Hematopoietic multipotent progenitor cell (in vitro differentiated cells): ENCODE measurements at places on chromosomes 12 and 14.
A peak's percentile ranks its signal among the peaks of the same experiment; 100 is the strongest.

- DNase-seq: peak; percentile 36
Observed at GRCh38 chr14:60311417-60311816, 62.4 kb downstream of the PPM1A start.

- DNase-seq: no peak
Observed at GRCh38 chr12:92138626-92139025, 7.0 kb downstream of the BTG1 start.

DNA sequence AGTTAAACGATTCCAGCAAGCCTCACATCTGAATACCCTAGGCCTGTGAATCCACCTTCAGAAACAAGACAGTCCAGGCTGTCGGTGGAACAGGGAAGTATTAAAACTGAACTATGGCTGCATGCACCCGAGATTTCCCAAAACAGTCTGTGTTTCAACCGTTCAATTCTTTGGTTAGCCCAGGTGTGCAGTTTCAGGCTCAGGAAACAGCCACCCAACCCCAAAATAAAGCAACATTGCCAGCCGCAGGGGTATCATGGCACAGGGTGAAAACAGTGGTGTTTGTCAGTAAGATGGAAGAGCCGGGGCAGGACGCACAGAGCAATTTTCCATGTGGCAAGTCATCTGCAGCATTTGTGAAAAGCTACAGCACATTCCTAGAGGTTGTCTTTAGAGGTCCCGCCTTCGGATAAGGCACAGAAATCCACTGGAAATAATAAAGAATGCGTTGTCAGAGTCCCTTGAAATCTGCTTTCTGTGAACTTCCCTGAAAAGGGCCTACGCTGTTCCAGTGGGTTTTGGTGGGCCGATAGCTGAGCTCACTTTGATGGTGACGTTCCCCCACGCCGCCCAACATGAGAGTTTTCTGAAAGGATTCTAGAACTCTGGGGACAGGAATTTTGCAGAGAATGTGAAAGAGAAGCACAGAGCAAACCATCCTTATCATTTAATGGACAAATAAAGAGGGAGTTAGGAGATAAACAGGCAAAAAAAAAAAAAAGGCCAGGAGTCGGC lies 84.9 kb downstream of the BCL11B start:
- no peak for DNase-seq

DNA sequence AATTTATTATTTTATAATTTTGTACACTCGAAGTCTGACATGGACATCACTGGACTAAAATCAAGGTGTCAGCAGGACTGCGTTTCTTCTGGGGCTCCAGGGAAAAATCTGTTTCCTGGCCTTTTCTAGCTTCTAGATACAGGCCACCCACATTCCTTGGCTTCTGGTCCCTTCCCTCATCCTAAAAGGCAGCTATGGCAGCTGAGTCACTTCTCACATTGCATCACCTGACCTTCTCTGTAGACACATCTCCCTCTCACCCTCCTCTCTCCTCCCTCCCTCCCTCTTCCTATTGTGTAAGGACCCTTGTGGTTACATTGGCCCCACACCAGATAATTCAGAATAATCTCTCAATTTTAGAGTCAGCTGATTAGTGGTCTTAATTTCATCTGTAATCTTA lies 92.4 kb downstream of the RPS6KA5 start:
- DNase-seq: no peak

DNA sequence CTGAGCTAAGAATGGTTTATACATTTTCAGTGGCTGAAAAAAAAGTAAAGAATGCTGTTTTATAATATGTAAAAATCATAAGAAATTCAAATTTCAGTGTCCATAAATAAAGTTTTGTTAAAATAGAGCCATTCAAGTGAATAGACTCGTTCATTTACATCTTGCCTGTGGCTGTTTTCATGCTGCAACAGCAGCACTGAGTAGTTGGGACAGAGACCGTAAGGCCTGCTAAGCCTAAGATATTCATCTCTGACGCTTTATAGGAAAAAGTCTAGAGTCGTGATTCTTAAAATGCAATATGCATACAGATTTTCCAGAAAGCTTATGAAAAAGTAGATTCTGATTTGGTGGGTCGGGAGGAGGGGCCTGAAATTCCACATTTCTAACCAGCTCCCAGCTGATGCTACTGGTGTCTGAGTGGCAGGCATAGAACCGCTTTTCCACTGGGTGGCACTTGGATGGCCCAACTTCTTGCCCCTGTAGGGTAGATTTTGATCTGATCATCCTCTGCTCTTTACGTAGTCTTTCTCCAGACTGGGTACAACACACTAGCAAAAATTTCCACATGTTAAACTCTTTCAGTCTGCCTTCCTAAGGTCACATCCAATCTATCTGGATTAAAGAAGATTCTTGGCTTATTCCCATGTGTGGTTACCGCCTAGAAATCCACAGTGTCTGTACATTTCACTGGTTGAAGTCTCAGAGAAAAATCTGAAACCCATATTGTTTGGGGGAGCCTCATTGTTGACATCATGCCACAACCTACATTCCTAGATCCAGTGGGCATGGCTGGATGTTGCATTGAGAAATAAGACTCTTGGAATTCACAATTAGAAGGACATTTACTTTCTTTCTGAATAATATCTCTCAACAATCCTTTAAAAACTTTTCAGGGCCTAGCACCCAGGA lies 151.2 kb downstream of the C12orf75 start:
- no peak for DNase-seq

GRCh38 chr12:115140981-115141655 lies 457.1 kb upstream of the TBX3 start:
- no peak for DNase-seq
